ENCODE measurements at places on chromosomes 16 and 17.

GRCh38 chr17:81898029-81898866 lies 3.8 kb upstream of the NPB start:
- peak; percentile 23 for DNase-seq

DNA sequence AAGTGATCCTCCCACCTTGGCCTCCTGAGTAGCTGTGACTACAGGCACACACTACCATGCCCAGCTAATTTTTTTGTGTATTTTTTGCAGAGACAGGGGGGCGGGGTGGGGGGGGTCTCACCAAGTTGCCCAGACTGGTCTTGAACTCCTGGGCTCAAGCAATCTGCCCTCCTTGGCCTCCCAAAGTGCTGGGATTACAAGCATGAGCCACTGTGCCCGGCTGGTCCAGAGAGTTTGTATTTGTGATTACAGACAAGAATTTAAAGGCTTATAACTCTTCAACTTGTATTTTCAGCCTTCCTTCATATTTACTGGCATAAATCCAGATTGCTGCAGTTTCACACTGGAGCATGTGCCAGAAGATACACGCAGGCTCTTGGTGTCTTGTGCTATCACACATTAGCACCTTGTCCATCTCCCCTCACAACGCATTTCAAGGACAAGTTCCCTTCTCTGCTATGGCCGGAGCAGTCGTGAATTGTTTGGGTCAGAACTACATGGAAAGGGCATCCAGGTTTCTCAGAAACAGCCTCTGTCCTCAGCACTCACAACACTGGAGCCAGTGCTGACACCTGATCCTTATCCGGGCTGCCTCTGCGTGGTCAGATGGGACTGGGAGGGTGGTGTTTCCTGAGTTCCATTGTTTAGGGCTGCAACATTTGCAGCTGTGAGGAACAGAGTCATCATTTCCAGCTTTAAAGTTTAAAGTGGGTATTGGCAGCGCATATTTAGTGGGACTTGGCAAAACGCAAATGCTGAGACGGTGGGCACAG lies 28.1 kb downstream of the WSCD1 start:
- DNase-seq: no peak

DNA sequence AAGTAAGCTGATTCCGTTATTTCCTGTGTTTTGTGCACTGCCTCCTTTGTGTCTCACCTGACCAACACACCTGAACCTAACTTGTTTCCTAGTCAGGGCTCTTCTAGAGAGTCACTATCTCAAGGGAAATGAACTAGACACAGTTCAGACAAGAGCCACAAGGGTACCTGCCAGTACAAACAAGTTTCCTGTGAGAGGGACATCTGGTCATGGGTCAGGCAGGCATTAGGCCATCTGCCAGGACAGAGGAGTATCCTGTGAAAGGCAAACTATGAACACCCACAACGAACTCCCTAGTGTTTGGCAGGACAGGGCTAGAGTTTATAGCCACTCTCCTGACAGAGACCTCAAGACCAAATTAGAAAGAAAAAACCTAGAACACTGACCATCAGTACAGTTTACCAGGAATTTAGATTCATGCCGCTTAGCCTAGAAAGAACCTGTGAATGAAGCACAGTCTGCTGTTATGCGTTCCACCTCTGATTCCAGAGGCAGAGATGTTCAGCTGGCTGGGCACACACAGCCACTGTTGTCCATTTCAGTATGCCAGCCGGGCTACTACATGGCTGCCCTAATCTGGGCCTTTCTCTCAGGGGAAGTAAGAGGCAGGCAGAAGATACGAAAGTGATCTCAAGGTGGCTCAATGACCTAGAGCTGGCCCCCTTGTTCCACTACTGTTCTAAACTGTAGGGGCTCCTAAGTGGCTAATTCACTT lies 20.7 kb upstream of the GLG1 start:
- no peak for DNase-seq

- DNase-seq: no peak
Observed at GRCh38 chr16:89190150-89190958, 10.0 kb downstream of the SLC22A31 start.

- no peak for DNase-seq
Observed at GRCh38 chr16:68711421-68712139, 25.5 kb upstream of the CDH1 start.

GRCh38 chr16:24125214-24125613 lies 130.9 kb upstream of the CACNG3 start:
- DNase-seq: no peak

- no peak for DNase-seq
Observed at GRCh38 chr17:58303971-58304749, 23.4 kb upstream of the MPO start.

DNA sequence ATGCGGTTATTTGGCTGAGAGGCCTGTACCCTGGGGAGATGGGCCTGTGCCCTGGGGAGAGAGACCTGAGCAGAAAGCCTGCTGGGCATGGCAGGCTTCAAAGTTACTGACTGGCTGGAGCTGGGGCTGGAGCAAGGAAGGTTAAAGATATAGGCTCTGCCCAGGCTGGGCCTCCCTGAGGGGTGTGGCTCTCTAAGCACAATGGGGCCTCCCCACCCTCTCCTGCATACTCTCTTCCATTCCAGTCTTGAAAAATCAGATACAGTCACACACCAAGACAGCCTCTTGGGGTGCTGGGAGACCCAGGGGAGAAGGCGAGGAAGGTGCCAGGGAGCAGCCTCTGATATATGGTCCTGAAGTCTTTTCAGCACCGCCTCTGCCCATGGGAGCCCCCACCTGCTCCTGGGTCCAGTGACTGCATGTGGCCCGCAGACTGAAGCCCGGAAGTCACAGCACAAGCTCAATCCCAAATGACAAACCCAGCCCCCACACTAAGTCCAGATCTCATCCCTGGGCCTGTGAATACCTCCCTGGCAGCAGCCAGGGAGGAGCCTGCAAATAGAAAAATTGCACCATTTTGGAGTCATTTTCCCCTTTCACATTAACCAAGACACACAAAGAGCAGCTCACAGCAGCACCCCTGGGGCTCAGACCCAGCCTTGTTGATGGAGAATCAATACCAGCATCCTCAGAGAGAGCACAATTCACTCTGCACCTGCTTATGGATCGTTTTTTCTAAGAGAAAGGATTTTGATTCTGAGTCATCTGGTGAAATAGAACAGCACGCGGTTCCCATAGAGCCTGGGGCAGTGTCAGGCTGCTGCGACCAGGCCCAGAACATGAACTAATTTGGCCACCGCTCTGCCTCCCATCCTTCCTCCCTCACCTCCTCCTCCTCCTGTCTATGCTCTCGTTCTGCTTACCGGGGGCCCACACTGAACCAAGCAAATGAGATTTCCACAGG lies 25.6 kb upstream of the CACNG1 start:
- DNase-seq: no peak

- no peak for DNase-seq
Observed at GRCh38 chr16:745739-746138, 4.9 kb upstream of the CIAO3 start.

DNA sequence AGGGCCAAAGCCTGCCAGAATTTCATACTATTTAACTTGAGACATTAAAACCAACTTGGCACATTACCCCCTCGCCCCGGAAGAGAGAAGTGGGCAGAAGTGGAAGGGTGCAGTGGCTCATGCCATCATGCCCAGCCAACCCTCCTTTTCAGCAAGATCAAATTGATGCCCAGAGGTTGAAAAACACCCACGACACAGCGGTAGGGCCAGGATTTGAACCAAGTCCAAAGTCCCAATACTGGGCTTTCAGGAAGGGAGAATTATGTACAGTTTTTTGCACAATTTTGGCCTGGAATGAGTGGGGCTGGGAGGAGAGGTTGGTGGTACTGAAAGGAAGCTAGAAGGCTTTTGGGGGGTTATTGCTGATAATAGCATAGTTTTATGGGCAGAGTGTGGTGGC lies 11.0 kb downstream of the PDP2 start:
- no peak for DNase-seq

- DNase-seq: peak; percentile 41
Observed at GRCh38 chr16:55703003-55704001, 47.5 kb downstream of the SLC6A2 start.

GRCh38 chr16:4116325-4117249 lies at the start of gene ADCY9:
Gene ADCY9, minus strand, starts transcription at chr16:4116442. Its CDS starts 1,000 bp downstream, at chr16:4115442.
- DNase-seq: no peak

All from AG09319 (cell line).